ENCODE measurements at places on chromosomes 4 and X. TPM values are rescaled to one million over a fixed set of nuclear protein-coding genes. Genes with fewer than 3 reads are reported as not detected.

BEX1 gene
- 12.7 TPM for polyA plus RNA-seq

CSAG3 gene
- not detected for polyA plus RNA-seq

PITX2 gene
- polyA plus RNA-seq, result not detected

THAP6 gene
- 6.5 TPM for polyA plus RNA-seq

SGCB gene
- 17.4 TPM for polyA plus RNA-seq

SLC9A6 gene
- polyA plus RNA-seq, result 20.5 TPM

CD38 gene
- polyA plus RNA-seq, result 1.8 TPM

CSN1S1 gene
- polyA plus RNA-seq, result not detected

PCDH7 gene
- 9.4 TPM for polyA plus RNA-seq

WNK3 gene
- 0.78 TPM for polyA plus RNA-seq

PDGFRA gene
- 4.3 TPM for polyA plus RNA-seq

PROM1 gene
- polyA plus RNA-seq, result 1.9 TPM

ACE2 gene
- 5.0 TPM for polyA plus RNA-seq

IL2 gene
- polyA plus RNA-seq, result not detected

PRDM5 gene
- 2.0 TPM for polyA plus RNA-seq

ADAMTS3 gene
- polyA plus RNA-seq, result 0.42 TPM

CLNK gene
- 0.01 TPM for polyA plus RNA-seq

ADH7 gene
- not detected for polyA plus RNA-seq

RHOH gene
- not detected for polyA plus RNA-seq

PPP4R3C gene
- polyA plus RNA-seq, result not detected

TMEM47 gene
- polyA plus RNA-seq, result 14.0 TPM

CDKL2 gene
- 0.04 TPM for polyA plus RNA-seq

CHM gene
- polyA plus RNA-seq, result 10.2 TPM

GSX2 gene
- polyA plus RNA-seq, result 0.04 TPM

TEC gene
- 2.1 TPM for polyA plus RNA-seq

USP17L30 gene
- polyA plus RNA-seq, result not detected

MGARP gene
- polyA plus RNA-seq, result 0.83 TPM

ABCG2 gene
- 0.33 TPM for polyA plus RNA-seq

PDLIM3 gene
- polyA plus RNA-seq, result 367 TPM

FGF2 gene
- 2.2 TPM for polyA plus RNA-seq

GATA1 gene
- not detected for polyA plus RNA-seq

CXCL1 gene
- 1.9 TPM for polyA plus RNA-seq

DSPP gene
- not detected for polyA plus RNA-seq

PABPC5 gene
- 0.23 TPM for polyA plus RNA-seq

SLC2A9 gene
- 2.1 TPM for polyA plus RNA-seq

LRCH2 gene
- polyA plus RNA-seq, result 0.65 TPM

IRAK1 gene
- 89.3 TPM for polyA plus RNA-seq

SCML2 gene
- polyA plus RNA-seq, result 1.2 TPM

PCDH10 gene
- under 0.01 TPM for polyA plus RNA-seq

SUPT20HL2 gene
- not detected for polyA plus RNA-seq

ARHGAP4 gene
- polyA plus RNA-seq, result 15.9 TPM

MAOA gene
- polyA plus RNA-seq, result 104 TPM

TGIF2LX gene
- not detected for polyA plus RNA-seq

WFS1 gene
- polyA plus RNA-seq, result 44.8 TPM

AP1S2 gene
- 89.8 TPM for polyA plus RNA-seq

DNAJB14 gene
- polyA plus RNA-seq, result 11.5 TPM

SSX4B gene
- polyA plus RNA-seq, result not detected

FHL1 gene
- 4,064 TPM for polyA plus RNA-seq

TEX13C gene
- polyA plus RNA-seq, result not detected

RTL9 gene
- polyA plus RNA-seq, result 0.15 TPM

NPY2R gene
- polyA plus RNA-seq, result not detected

ADH1A gene
- not detected for polyA plus RNA-seq

MAMLD1 gene
- 1.4 TPM for polyA plus RNA-seq

Measured in heart left ventricle (tissue), 16 donors.